ENCODE measurements at places on chromosomes 6 and 20.

- DNase-seq = no peak
Measured at GRCh38 chr6:116229287-116229913, 24.5 kb downstream of the TSPYL4 start.

DNA sequence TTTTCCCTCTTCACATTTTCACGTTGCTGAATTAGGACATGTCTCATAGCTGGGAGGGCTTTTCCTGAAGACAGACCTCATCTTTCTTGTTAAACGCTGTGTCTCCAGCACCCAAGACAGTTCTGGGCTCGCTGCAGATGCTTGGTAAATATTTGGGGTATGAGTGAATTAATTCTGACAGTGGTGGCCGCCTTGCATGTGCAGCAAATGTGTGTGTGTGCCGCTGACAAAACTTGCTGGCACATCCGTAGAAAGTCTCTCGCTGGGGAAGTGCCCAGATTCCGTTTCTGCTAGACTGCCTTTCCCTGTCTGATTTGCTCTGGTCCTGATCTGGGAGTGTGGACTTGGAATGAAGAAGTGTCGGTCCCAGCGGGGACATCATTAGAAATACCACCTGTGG, 48.2 kb upstream of the ZNFX1 start:
- no peak for DNase-seq

DNA sequence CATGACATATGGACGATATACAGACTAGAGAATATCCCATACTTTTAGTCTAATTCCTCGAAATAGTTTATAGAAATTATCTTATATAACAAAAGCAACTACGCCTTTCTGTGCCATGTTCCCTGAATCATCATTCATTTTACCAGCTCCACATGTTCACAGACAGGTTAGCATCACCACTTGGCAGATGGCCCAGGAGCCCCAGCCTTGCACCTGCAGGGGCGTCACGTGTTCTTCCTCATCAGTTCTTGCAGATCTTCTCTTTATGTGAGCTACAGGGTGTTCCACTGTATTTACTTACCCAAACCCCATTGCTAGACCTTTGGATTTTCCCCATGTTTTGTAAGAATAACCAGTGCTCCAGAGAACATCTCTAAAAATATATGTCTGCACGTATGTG, 12.6 kb upstream of the BNIP5 start:
- DNase-seq = no peak

DNA sequence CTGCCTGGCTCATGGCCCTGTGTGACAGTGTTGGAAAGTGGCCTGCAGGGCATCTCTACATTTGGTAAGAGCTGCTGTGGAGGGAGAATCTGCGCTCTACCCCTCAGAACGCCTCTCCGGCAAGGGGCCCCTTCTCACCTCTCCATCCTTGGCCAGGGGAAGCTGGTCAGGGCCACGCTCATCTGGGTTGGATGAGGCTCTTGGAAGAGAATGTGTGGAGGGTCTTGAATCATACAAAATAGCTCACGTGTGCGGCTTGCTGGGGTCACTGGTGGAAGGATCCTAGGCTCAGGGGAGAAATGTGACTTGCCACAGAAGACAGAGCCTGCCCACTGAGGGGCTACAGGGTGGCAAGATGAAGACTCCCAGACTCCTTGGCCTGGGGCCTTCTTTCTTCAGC, 105.0 kb downstream of the SCML4 start:
- DNase-seq = no peak

GRCh38 chr6:132190815-132191175, 210.5 kb downstream of the MOXD1 start:
- DNase-seq = no peak

DNA sequence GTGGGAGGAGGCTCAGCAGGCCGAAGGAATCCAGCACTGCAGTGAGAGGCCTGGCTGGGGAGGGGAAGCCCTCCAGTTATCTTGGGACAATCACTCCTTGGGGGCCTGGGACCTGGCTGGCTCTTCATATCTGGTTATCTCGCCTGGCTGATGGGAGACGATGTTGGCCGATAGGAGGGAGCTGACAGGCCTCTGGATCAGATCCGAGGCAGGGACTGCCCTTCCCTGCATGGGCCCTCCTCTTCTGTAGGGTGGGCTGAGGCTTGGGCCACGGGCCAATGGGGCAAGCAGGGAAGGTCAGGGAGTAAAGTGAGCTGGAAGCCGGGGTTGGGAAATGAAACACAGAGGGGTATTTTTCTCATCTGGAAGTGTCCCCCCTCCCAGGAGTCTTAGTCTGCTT, 25.2 kb downstream of the MANBAL start:
- DNase-seq = no peak

GRCh38 chr6:113458368-113459010, 398.7 kb upstream of the MARCKS start:
- no peak for DNase-seq

DNA sequence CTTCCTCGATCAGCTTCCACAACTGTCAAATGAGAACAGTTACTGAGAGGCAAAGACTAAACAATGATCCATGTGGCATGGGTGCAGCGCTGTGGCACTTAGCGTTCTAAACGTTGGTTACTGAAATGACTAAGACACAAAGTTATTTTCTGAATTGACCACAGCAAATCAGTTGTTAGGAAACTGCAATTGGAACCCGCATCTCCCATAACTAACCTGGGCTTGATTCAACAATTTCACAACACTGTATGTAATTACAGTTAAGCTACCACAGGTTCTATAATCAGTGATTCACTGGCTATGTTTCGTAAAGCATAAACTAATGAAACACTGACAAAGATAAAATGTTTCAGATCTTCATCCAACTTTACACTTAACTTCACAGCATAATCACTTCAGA, 12.5 kb downstream of the WDR27 start:
- DNase-seq = no peak

DNA sequence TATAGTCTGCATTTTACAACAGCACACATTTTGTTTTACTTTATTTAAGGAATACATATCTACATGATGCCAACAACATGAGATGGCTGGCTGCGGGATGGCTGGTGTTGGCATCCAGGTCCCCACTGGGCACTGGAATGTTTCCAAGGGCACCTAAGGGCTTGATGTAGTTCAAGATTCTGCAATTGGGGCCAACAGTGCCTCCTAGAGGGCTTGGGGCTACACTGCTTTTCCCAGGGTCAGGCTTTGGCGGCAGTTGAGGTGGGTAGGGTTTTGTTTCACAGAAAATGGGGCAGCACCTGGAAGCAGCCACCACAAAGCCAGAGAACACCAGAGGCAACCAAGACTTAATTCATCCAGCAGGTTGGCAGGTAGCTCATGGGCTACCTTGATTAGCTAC, 202.2 kb upstream of the PRND start:
- peak; percentile 15 for DNase-seq

GRCh38 chr20:25654487-25654886, 30.7 kb upstream of the NANP start:
- DNase-seq = no peak

DNA sequence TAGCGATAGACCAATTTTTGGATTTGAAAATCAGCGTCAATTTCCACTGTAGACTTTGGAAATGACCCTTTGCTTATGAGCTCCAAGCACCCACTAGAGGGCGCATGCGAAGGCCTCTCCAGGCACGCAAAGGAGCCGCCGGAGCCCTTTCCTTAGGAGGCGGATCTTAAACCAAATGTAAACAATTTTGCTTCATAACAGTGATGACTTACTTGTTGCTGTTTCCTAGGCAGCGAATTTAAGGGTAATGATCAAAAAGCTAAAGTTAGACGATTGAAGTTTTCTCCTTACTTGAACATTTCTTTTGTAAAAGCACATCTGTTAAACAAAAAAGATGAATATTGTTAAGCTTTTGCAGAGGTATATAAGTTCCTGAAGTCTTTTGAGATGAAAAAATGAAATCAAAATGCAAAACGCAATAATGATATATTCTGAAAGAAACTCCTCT, 29.2 kb upstream of the EXOC2 start:
- peak; percentile 79 for DNase-seq

DNA sequence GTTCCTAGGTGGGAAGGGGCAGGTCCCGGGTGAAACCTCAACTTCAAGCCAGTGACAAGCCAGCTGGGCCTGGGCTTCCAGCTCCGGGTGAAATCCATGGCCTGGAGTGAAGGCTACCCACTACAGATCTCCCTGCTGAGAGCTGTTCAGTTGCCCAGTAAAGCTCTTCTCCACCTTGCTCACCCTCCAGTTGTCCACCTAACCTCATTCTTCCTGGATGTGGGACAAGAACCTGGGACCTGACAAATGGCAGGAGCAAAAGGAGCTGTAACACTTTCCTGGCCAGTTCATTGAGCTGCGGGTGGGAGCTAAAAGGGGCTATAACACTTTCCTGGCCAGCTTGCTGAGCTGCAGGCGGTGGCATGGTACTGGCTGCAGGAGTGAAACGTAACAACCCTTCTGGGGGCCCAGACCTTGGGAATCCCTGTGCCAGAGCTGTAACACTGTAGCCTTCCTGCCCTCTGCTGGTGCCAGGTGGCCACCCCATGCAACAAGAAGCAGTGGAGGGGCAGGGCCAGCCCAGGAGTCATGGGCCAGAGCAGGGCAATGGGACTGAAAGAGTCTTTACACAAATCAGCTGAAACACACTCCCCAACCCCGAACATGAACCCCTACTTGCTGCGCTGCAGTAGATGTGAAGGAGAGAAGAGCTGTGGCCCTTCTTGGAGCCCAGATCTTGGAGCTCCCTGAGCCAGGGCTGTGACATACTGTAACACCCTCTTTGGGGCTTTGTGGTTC, 3.6 kb upstream of the HINT3 start:
- DNase-seq = no peak

- DNase-seq = no peak
Measured at GRCh38 chr6:127517693-127518092, 1.4 kb downstream of the MTCL3 start.

- DNase-seq = no peak
Measured at GRCh38 chr6:52596371-52597028, 19.6 kb upstream of the TRAM2 start.

DNA sequence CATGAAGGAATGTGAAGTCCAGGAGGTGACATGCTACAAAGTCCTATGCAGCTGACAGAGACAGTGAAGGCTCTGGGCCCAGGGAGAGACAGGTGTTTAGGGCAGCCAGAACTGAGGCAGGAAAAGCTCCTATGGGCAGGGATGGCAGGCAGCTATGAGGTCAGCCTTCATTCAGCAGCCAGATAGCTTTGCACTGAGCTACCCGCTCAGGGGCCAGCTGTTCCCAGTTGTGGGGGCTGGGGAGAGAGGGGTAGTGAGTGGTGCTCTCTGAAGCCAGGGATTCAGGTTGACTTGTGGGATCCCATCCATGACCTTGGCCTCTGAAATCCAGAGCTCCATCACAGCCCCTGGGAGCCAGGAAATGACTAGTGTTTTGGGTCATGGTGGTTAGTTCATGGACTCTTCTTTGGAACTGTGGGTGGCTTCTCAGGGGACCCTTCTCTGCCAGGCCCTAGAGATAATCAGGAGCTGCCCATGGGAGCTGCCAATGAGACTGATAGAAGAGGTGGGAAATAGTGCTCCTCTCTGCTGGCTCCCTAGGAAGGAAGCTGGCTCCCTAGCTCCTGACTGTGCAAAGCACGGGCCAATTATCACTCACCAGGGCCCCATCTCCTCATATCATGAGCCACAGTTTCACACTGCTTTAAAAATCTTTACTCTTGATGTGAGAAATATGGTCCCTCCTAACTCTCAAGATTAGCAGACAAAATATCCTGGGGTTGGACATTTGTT, 127.7 kb downstream of the VEGFA start:
- no peak for DNase-seq

DNA sequence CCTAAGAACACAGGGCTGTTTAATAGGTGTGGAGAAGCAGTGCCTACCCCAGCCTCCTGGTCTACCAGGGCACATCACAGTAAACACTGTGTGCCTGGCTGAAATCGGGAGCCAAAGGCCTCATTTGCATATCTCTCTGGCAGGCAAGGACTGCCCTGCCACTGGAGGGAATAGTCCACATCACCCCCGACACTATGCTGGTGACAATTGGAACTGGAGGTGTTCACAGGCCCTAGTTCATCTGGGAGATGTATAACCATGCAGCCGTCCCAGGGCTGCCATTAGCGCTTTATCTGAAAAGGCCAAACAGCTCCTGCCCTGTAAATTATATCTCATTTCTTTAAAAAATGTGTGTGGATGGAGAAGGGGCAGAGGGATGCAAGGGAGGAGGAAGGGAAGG, 150.3 kb downstream of the LINC00237 start:
- no peak for DNase-seq

DNA sequence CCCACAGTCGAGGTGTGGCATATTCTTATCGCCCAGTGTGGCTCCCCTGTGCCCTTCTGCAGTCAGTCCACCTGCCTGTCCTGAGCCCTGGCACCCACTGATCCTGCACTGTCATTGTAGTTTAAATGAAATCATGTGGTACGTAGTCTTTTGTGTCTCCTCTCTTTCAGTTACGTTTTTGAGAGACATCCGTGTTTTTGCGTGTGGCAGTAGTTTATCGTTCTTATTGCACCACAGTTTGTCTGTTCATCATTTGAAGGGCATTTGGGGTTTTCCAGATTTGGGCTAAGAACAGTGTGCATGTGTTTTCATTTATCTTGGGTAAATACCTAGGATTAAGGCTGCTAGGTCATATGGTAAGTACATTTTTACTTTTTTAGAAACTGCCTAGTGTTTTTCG, 49.3 kb downstream of the SPATA2 start:
- no peak for DNase-seq

GRCh38 chr6:43260791-43261190, 17.5 kb downstream of the TTBK1 start:
- DNase-seq = no peak

DNA sequence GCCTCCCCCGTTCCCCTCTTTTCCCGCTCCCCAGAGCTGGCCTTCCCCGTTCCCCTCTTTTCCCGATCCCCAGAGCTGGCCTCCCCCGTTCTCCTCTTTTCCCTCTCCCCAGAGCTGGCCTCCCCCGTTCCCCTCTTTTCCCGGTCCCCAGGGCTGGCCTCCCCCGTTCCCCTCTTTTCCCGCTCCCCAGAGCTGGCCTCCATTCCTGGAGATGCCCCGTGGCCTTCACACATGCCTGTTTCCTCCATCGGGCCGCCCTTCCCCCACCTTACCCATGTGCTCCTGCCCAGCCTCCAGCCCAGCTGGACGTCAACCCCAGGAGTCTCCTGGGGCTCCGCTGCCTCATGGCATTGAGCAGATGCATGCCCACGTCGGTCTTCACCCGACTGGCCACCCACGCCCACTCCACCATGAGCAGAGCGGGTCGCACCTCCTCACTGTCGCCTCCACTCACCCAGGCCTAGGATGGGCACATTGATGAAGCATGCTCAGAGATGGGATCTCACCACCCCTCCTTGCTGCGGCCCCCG, 8.3 kb downstream of the SS18L1 start:
- no peak for DNase-seq

DNA sequence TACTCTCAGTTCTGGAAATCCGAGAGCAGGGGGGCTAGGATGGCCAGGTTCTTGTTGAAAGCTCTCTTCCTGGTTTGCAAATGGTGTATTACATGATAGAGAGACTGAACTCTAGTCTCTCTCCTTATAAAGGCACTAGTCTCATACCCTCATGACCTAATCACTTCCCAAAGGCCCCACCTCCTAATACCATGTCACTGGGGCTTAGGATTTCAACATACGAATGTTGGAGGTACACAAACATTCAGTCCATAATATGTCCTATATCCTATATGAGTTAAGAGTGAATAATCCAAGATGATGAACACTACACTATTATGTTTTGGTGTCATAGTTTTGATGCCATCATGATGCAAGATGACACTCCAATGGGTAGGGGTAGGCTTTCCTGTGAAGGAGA, 20.0 kb upstream of the TXLNB start:
- DNase-seq = no peak

GRCh38 chr20:44678242-44678641, 26.7 kb upstream of the ADA start:
- no peak for DNase-seq

Measured in stimulated activated CD4-positive, alpha-beta T cell treated with anti-CD3 and anti-CD28 coated beads, Interleukin-4, amount 100 ng/mL, for 48 hours (primary cell).